HS-27A (cell line): ENCODE measurements at places on chromosomes 12 and 14.

DNA sequence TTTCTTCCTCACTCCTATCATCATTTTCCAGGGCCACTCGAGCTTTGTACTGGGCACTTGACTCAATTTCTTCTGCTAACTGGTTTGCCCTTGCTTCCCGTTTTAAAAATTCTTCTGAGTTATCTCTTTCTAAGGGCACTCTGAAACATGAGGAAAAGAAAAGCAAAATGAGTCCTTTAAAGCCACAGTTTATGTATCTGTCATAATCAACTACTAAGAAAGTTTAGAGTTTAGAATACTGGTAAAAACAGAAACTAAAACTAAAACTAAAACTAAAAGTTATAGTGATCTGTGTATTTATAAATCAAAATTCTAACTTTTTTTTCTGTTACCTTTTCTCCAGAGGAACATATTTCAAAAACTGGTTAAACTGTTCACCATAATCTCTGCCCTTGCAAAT lies 79.2 kb downstream of the ATXN2 start:
- no peak for DNase-seq

GRCh38 chr12:92570056-92570753 lies 132.6 kb upstream of the PLEKHG7 start:
- peak; percentile 69 for DNase-seq

DNA sequence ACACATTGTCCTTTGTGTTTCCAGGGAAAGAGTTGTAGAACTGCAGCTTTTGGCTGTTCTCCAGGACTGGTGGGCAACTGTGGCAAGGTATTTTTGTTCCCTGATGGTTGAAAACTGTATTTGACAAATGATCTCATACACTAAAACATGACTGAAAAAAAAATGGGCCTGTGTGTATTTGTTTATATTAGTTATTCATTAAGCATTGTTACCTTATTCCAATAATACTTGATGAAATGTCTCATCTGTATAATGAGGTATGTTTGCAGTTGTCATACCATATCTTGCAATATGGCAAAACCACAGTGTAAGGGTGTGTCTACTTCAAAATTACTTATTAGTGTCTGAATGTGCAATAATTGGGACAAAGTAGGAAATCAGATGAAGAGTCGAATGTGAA lies 479.4 kb upstream of the NOVA1 start:
- DNase-seq, result no peak

DNA sequence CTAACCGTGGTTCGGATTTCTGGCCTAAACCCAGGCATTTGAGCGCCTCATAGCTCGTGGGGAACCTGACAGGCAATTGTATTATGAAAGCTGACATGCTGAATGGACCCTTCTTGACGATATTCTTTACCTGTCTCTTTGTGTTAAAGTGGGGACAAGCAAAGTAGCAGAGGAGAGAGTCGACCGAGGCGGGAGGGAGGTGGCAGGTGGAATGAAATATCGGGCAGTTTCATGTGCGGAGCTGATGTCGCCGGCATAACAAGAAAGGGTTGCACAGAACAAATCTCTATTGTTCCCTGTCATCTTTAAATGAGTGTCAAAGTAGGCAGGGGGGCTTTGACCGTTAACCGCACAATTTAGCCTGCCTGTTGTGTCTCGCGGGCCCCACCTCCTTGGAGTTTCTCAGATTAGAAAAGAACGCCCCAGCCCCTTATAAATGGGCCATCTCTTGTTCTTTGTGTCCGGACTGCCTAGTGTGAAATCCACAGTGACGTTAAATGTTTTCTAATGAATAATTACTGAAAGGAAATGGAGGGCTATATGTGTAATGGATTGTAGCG lies 11.5 kb downstream of the MYO1H start:
- DNase-seq, result no peak

GRCh38 chr12:57888409-57889157 lies 42.1 kb upstream of the CTDSP2 start:
- no peak for DNase-seq

DNA sequence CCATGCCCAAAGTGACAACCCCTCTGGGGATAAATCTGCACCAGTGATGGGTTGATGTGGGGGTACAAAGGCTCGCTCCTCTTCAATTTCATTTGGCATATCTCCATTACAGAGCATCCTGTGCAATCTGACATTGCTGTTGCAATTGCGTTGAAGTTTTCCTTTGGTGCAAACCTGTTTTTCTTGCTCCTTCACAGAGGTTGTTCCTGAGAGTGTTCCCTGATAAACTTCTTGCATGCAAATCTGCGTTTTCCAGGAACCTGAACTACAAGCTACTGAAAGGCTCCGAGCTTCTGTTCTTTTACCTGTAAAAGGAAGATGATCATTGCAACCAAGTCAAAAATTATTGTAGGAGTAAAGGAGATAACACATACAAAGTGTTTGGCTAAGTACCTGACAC lies 26.1 kb downstream of the SERPINA11 start:
- no peak for DNase-seq

DNA sequence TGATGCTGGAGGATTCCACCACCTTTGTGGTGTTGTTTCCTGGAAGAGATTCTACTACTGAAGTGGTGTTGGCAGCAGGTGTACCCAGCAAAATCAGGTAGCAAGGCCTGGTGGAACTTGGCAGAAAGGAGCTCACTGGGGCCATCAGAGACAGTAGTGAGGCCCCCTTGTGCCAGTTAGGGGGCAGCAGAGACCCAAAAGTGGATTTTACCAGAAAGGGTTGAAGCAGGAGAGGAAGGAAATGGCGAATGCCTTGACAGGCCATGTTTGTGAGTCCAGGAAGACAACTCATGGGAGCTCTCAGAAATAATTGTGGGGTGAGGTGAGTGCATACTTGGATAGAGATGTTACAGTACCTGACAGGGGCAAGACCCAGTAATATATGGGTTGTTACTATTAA lies 137.7 kb upstream of the FGD4 start:
- no peak for DNase-seq

DNA sequence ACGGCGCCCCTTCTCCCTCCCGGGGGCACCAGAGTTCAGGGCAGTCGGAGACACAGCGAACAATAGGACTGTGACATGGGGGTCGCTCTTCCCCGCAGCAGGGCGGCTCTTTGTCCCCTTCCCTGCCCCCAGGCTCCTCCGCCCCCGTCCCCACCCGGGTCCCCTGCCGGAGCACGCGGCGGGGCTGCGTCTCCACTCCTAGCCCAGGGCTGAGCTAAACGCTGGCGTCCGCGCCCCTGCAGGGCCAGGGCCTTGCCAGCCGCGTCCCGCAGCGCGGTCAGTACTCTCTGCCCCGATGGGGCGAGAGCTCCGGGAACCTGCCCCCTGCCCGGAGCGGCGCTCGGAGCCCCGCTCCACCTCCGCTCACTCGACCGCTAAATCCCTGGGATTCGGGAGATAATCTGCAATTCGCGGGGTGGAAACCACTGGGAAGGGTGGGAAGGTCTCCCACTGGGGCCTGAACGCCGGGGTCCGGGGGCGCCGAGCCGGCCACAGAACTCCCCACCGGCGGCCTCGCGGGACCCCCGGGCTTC lies 825 bp upstream of the CCDC85C start:
- DNase-seq, result no peak

- no peak for DNase-seq
Observed at GRCh38 chr12:63400718-63401117, 249.7 kb upstream of the AVPR1A start.

DNA sequence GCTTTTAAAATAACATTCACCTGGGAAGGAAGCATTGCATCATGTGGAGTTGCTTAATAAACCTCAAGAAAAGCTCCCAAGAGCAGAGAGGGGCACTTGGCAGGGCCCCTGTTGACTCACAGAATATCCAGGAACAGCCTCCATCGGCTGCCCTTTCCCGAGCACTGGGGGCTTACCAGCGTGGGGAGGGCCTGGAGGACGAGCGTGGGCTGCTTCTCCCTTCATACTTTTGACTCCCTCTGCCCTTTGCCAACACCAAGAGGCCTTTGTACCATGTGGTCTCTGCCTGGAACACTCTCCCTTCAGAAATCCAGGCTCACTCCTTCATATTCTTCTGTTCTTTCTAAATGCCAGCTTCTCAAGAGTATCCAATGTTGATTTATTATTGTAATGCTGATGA lies 492.1 kb upstream of the TMEM132C start:
- DNase-seq, result no peak

DNA sequence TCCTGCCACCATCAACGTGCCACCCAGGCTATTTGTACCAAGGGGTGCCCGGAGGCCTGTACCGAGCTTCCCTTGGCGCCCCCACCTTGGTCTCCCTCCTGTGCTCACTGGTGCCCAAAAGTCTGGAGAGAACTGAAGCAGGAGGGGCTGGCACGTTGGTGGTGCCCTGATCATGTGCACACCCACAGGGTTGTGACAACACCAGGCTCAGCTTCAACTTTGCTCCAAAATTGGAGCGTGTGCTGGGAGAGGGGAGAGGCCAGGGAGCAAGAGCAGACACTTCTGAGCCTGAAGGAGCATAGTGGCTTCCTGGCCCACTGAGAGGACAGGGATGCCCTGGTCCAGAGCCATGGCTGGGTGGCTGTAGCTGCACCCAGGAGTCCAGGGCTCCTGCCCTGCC lies 13.0 kb upstream of the LPCAT3 start:
- no peak for DNase-seq

DNA sequence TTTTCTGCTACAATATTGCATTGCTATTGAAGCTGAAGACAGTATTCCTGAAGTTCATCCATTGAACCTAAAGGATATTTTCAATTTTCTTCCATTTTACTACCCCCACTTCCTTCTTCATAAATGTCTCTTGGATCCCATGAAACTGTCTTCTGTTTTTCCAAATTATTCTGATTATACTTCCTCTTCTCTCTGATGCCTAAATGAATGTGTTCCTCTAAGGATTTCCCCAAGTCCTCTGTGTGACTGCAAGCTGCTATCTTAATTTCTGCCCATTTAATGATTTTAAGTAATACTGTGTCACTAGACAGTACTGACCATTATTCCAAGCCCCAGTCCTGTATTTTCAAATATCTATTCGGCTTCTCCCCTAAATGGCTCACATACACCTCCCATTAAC lies 102.9 kb downstream of the TAOK3 start:
- DNase-seq, result no peak

- DNase-seq, result no peak
Observed at GRCh38 chr12:89370421-89370831, 18.1 kb upstream of the DUSP6 start.

DNA sequence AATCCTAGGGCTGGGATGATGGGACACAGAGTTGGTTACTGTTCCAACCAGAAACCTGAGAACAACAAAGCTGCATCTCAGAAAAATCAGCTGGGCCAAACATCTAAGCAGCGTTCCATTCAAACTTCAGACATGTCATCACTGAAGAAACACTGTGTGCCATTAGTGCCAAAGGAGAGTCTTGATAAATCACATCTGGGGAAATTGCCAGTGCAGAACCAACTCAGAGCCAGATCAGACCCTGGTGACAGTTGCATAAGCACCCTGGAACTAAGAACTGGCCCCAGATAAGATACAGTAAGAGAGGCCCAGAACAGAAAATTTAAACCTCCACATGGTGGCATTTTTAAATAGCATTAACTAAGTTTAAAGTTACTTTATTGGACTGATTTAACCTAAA lies 482.8 kb downstream of the PRKD1 start:
- no peak for DNase-seq

DNA sequence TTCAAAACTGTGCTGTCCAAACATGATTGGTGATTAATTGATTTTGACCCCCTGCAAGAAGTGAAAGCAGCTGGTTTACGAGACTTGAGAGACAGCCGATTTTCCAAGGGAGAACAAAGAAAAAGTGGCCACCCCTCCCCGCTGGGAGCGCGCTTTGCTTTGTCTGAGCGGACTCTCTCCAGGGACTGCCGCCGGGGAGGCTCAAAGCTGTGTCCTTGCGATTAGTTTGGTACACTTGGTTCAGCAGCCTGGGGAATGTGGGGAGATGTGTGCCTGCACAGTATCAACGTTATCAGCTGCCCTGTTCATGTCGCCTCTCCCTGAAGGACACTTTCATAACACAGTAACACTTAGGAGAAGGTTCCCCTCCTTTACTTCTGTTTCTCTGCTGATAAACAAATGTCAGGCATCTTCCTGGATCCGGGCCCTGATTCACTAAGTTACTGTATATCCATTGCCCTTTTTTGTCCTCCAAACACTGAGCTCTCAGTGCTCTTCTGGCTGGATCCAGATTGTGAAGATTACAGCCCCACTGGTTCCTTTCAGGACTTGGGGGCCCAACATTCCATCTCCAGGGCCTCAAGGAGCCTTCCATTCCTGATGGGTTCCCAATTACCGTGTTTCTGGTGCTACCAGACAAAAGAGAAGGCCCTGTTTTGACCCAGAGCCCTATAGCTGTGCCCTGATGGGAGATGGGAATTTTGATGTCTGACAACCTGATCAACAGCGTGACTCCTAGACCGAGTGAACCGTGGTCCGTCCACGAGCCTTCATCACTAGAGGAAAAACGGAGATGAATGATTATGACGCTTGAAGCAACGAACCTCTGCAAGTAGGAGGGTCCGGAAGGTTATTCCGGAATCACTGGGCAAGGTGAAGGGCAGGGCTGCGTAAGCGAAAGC lies 31.7 kb upstream of the TUBA1C start:
- DNase-seq, result no peak

- no peak for DNase-seq
Observed at GRCh38 chr14:97159124-97159523, 361.9 kb downstream of the VRK1 start.

DNA sequence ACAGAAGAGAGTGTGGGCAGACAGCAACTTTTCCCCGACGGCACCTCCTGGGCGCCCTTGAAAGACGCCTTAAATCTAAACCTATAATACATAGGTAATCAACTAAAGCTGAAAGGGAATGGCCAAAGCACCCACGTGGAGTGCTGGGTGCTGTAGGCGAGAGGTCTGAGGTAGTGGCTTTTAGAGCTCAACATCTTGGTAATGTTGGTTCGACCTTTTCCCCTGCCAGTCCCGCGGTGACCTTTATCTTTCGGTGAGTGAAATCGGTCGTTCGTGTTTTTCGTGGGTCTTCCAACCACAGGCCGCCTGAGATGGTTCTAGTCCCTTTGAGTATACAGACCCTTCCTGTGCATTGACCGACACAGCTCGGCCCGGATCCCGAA lies 9.1 kb downstream of the OR6S1 start:
- no peak for DNase-seq

GRCh38 chr12:67918441-67918840 lies 70.8 kb upstream of the IFNG-AS1 start:
- DNase-seq, result no peak

GRCh38 chr14:87434680-87435079 lies 558.3 kb downstream of the GALC start:
- DNase-seq, result no peak

DNA sequence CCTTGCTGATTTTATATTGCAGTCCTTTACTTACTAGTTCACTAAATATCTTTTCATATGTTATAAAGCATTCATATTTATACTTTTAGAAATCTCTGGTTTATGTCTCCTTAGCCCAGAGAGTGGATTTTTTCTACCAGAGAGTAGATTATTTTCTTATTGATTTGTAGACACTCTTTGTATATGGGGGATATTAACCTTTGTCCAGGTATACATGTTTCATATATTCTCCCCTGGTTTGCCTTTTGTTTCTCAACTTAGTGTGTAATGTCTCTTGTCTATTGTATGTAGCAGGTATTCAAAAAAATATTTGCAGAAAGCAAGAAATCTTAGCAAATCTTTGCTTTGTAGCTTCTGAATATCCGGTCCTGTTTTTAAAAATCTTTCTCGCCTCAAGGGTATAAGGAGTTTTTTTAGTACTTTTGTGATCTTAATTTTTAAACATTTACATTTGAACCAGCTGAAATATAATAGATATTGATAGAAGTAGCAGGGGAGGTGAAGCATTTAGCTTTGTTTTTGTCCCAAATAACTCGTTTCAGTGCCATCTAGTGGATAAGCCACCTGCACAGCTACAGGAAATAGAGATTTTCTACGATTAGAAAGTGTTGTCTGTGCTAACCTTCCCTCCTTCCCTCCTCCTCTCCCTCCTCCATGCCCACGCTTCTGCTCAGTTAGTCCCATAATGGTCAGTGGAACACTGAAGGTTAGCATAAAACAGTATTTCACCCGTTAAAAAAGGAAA lies 97.0 kb downstream of the PHETA1 start:
- no peak for DNase-seq

GRCh38 chr14:102241147-102241546 lies 63.8 kb downstream of the MOK start:
- DNase-seq, result no peak
